Muscle of leg (tissue), 16 donors: ENCODE measurements at places on chromosomes 7 and 10. TPM values are rescaled to one million over a fixed set of nuclear protein-coding genes. Genes with fewer than 3 reads are reported as not detected.

Gene CEP55
- 7.0 TPM for total RNA-seq

Gene SPOCK2
- total RNA-seq = 3.7 TPM

DNA sequence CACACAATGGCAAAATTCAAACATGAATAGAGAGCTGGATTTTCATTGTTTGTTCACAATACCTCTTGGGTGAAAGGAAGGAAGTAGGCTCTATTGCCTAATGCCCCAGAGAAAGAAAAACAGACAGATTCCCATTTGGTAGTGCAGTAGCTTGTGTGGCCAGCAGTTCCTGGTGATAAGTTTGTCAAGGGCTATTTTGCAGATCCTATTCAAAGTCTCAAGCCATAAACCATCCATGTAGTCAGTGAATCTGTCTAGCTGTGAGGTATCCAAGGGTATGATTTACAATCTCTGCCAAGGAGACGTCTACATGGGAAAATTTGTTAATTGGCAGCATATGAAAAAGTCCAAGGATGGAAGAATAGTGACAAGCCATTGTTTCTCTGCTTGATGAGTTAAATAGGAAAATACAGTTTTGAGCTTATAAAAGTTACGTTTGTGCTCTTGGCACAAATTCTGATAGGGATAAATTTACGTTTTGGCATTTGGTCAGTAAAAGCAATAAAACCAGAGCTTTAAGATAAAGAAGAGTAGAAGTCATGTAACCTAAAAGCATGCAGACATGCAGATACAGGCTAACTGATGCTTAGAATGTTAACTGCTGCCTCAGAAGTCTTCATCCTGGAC, 269.1 kb downstream of the GATA3 start:
- DNase-seq = no peak

GRCh38 chr10:98485959-98486358, 39.2 kb upstream of the HPS1 start:
- DNase-seq = no peak

DNA sequence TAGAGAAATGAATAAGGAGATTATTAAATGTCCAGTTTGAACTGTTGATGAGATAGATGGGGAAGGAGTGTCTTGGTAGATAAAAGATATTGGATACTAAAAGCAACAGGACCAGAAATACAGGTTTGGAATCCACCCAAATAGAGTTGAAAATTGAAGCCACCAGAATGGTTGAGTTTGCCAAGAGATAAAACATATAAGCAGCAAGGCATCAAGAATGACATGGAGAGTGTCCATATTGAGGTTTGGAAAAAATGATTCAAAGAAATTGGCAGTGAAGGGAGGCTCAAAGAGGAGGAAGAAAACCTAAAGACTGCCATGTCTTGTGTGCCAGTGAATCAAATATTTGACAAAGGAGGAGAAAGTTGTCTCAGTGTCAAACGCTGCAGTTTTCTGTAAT, 24.2 kb downstream of the CFAP69 start:
- DNase-seq = no peak

GRCh38 chr10:69151984-69152383, 28.0 kb downstream of the VPS26A start:
- no peak for DNase-seq

Gene PKD1L1
- 0.49 TPM for total RNA-seq

Gene C10orf53
- total RNA-seq = not detected

- peak; percentile 11 for DNase-seq
These were observed 47.1 kb downstream of the BEND7 start for GRCh38 chr10:13481690-13482089.

GRCh38 chr10:88062385-88062784, 199.0 kb downstream of the PTEN start:
- peak; percentile 16 for DNase-seq

Gene SUN3
- not detected for total RNA-seq

Gene NUP205
- 37.2 TPM for total RNA-seq

- peak; percentile 4 for DNase-seq
These were observed 31.5 kb upstream of the DDX50 start for GRCh38 chr10:68869623-68870022.

- DNase-seq = peak; percentile 13
These were observed 876 bp downstream of the DNAH11 start for GRCh38 chr7:21543528-21544302.

DNA sequence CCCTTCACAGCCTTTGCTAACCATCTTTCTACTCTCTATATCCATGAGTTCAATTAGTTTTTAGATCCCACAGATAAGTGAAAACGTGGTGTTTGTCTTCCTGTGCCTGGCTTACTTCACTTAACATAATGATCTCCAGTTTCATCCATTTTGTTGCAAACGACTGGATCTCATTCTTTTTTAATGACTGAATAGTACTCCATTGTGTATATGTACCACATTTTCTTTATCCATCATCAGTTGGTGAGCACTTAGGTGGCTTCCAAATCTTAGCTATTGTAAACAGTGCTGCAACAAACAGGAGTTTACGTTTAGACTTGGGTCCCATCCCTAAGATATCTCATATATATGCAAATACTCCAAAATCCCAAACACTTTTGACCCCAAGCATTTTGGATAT, 9.1 kb downstream of the CDC123 start:
- no peak for DNase-seq

- peak; percentile 45 for DNase-seq
These were observed 40.3 kb downstream of the VSTM4 start for GRCh38 chr10:49074836-49075682.

DNA sequence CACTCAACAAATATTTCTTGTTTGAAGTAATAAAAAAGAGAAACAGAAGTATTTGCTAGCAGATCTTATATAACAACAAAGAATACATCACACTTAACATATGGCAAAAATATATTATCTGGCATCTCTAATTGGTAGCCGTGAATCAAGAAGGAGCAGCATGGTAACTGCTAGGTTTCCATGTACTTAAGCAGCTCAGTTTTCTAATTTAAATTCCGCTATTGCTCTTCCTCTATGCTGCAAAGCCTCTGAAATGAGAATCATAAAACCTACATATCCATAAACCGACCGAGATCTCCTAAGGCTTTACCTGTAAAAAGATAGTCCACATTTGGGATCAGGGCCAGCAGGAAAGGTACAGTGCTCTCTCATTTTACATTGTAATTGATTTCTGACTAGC, 76.6 kb upstream of the PTPRZ1 start:
- no peak for DNase-seq

DNA sequence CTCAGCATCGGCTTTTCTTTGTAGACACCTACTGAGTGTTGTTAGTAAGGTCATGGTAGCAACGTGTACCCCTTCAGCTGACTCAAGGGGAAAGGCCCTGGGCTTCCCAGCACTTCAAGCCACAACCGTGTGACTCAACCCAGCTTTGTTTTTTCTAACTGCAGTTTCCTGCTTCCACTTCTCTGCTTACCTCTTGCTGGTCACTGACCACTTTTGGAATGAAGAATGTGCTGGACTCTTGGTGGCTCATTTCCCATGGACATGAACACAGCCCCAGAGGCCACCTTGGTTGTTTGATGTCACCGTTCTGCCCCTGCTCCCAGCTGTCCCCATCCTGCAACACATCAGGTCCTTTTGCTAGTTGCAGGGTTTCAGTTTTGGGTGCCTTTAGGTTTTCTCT, 69.5 kb upstream of the ZNF438 start:
- no peak for DNase-seq

Gene ENO4
- 0.44 TPM for total RNA-seq

Gene TMEM130
- total RNA-seq = 2.3 TPM

Gene SEC24C
- total RNA-seq = 44.6 TPM

GRCh38 chr10:30647089-30647488, 17.5 kb upstream of the LYZL2 start:
- DNase-seq = no peak

DNA sequence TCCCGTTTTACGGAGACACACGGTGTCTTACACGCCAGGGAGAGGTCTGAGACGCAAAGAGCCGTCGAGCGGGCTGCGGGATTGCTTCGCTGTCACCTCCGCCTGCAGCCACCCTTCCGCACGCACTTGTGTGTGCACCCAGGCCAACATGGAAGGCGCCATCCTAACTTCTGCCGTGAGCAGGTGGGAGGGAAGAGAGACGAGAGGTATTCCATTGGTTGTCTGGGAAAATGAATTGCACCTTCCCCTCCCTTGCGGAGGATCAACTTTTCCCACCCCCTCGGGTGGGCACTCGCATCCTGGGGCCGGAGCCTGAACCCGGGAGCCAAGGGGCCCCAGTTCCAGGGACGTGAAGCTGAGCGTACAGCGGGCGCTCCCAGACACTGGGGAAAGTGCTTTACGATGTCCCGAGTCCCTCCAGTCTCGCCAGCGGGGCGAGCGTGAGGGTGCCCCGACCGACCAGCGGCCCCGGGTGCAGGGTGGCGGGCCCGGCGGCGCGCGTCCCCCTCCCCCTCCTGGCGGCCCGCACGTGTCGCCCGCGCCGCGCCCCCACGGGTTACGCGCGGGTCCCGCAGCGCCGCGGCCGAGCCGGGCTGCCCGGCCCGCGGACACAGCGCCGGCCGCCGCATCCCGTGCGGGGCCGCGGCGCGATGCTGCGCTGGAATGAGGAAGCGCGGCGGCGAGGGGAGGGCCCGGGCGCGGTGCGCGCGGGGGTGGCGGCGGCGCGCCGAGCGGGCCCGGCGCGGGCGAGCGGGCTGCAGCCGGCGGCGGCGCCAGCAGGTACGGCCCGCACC, 984 bp upstream of the IKZF1 start:
- DNase-seq = no peak

Gene CAMK2B
- total RNA-seq = 5.9 TPM

GRCh38 chr10:8112230-8112905, 57.9 kb downstream of the GATA3 start:
- no peak for DNase-seq
